ENCODE measurements at places on chromosomes 4 and X. TPM values are rescaled to one million over a fixed set of nuclear protein-coding genes. Genes with fewer than 3 reads are reported as not detected.

The RRH gene
- total RNA-seq = not detected

The GAGE2A gene
- not detected for total RNA-seq

The CLDN2 gene
- 9.9 TPM for total RNA-seq

The SYP gene
- 2.2 TPM for total RNA-seq

The ASB9 gene
- total RNA-seq = 20.8 TPM

The EDNRA gene
- total RNA-seq = 0.30 TPM
